ENCODE measurements at places on chromosomes 1 and 21.
A peak's percentile ranks its signal among the peaks of the same experiment; 100 is the strongest.

DNA sequence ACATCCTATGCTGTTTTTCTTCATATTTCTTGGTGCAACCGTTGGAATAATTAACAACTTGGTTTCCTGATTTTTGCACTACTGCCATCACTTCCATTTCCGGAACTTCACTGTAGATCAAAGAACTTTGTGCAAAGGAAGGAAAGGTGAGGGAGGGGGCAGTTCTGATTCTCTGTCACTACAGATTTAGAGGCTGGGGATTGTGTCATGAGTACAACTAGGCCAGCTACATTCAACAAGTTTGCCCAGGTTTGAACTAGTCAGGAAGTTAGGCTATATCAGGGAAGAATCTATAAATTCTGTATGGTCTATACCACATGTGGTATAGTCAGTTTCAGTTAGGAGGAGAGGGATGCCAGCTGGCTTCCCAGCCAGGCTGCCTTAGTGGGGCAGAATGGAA lies 84.2 kb downstream of the RGL1 start:
- no peak for DNase-seq

GRCh38 chr1:198772626-198773025 lies 133.8 kb downstream of the PTPRC start:
- no peak for DNase-seq

DNA sequence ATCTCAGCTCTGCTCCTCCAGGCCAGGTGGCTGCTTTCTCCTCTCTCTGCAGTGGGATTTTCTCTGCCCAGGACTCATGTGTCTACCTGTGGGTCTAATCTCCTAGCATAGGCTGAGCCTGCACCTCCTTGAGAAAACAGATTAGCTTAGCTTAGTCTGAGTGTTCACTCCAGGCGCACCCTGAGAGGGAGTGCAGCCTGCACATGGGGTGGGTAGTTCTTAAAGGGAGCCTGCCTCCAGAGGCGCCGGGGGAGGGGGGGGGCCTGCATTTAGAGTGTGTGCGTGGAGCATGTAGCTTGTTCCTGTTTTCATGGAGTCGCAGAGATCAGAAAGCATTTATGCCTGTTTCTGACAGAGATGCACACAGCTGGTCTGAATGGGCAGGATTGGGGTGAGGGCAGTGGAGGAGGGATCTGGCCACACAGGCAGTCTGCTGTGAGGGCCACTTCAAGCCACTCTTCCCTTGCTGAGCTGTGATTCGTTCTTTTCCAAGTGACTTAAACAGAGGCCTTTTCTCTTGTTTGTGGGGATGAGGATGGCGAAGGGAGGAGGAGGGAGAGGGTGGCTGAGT lies 45.2 kb downstream of the GALNT2 start:
- DNase-seq = no peak

DNA sequence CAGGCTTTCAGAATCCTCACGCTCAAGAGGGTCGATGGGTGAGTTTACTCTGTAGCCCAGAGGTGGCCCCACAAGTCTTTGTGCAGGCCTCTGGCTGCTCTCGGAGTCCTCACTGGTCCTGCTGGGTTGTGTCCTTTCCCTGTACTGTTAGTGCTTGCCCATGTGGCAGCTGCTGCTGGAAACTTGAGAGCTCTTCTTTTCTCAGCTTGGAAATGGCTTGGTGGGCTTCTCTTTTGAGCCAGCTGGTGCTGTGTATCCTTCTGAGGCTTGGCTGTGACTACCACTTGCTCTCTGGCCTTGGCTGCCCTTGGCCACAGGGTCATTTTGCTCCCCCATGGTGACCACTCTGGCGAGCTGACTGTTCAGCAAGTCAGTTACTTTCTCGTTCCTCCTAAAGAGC lies 82.2 kb upstream of the LMO4 start:
- DNase-seq = no peak

GRCh38 chr21:41152147-41152546 lies 15.8 kb upstream of the BACE2 start:
- DNase-seq = no peak

DNA sequence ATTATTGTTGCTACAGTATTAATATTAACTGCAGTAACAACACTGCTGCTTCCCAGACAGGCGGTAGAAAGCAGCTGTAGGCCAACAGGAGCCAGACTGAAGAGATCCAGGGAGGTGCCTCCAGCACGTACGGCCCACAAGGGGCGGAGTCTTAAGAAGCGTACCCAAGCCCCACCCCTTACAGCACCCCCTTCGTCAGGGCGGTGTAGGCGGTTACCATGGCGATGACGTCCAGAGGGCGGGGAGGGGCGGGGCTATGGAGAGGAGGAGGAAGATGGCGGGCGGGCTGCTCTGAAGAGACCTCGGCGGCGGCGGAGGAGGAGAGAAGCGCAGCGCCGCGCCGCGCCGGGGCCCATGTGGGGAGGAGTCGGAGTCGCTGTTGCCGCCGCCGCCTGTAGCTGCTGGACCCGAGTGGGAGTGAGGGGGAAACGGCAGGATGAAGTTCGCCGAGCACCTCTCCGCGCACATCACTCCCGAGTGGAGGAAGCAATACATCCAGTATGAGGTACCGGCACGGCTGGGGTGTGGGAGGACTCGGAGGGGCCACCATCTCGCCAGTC lies at the start of gene XPR1:
XPR1 (plus strand) TSS at position 257 of the 560 bp plus-strand sequence; CDS start at position 437, 180 bp downstream.
- DNase-seq = peak; percentile 99
